H54 (cell line): ENCODE measurements at places on chromosomes 2 and 18.

DNA sequence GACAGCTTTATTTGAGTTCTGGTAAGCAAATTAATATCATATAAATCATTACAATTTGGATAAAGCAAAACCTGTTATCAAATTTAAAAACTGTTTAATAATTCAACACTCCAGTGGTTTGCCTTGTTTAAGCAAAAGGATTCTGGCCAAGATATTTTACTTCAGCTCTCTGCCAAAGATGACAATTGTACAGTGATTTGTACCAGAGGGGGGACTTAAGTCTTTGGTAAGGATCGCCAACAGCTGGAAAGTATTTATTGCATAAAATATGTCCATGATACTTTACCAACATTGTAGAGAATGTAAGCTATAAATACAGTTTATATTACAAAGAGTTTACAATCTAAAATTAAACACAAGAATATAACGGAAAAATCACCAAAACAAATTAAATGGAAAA, 13.8 kb downstream of the PREPL start:
- DNase-seq = no peak

GRCh38 chr2:106280722-106281446, 86.8 kb upstream of the UXS1 start:
- DNase-seq = no peak

DNA sequence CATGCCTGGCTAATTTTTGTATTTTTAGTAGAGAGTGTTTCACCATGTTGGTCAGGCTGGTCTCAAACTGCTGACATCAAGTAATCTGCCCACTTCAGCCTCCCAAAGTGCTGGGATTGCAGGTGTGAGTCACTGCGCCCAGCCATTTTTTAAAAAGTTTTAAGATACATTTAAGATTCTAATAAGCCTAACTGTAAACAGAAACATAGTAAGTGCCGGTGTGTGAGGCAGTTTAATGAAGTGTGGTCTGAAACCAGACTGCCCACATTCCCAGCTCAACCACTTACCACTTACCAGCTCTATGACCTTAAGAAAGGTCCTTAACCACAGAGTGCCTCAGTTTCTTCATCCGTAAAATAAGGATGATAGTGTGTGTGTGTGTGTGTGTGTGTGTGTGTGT, 42.4 kb downstream of the TMEM237 start:
- no peak for DNase-seq

- no peak for DNase-seq
These were observed 6.7 kb downstream of the MYO7B start for GRCh38 chr2:127542231-127542630.

DNA sequence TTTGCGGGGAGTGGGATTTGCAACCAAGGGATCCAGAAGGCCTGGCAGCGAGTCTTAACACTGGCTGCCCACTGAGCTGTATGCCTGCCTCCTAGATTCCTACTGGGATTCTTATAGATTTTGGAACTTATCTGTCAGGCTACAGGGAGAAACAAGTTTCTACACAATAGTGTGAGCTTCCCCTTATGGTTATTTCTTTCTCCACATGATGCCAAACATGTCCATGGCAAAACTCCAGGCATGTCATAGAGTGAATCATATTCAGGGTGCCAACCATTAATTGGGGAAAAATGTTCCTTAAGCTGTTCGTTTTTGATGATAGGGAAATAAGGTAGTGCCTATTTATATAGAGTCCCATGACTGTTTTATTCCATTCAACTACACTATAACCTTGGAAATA, 1185.2 kb upstream of the CELF4 start:
- DNase-seq = no peak

- no peak for DNase-seq
These were observed 154.5 kb downstream of the RPIA start for GRCh38 chr2:88845772-88846661.

DNA sequence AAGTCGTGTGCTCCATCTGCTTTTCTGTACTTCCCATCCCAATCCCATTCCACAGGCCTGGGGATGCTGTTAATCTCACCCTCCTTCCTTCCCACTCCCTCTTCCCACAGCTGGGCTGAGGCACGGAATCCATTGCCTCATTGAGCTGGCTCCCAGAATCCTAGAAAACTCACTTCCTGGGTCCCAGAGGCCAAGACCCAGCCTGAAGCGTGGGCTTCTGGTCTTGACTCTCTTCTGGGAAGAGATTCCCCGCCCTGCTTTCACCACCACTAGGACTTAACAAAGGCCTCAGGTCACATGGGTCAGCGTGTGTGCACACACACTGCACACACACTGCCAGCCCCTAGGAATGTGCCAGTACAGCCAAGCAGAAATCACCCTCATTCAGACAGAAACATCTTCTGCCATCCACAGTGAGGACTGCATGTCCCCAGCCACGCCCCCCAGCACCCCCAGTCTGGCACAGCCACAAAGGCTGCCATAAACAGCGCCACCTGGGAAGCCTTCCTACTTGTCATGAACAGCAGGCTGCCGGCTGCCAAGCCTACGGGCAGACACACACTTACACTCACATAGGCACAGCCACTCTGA, 165.8 kb downstream of the TNS1 start:
- no peak for DNase-seq

- no peak for DNase-seq
These were observed 61.6 kb downstream of the AAK1 start for GRCh38 chr2:69581774-69582581.

DNA sequence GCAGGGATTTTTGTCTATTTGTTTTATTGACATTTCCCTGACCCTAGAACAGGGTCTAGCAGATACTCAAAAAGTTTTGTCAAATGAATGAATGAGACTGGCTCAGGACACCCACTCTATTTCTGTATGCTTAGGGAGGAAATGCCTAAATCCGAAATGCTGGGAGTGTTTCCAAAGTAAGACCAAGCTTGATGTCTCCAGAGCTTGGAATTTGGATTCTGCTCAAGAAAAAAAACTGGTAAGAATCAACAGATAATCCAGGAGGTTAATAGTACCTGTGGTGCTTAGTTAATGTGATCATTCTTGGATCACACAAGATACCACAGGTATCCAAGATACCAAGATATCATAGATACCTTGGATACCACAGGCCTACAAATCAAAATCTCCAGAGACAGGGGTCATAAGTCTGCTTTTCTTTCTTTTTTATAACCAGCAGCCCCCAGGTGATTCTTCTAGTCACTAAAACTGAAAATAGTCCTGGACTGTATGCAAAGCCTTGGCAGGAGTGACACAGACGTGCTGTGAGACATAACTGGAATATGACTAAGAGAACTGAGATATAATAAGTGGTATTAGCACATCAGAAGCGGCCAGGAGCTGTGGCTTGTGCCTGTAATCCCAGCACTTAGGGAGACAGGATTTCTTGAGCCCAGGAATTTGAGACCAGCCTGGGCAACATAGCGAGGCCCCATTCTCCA, 39.9 kb upstream of the SP3 start:
- DNase-seq = peak; percentile 53

- no peak for DNase-seq
These were observed 59.0 kb upstream of the ODC1 start for GRCh38 chr2:10507106-10507505.

GRCh38 chr18:47062471-47062870, 27.1 kb upstream of the ELOA2 start:
- no peak for DNase-seq

DNA sequence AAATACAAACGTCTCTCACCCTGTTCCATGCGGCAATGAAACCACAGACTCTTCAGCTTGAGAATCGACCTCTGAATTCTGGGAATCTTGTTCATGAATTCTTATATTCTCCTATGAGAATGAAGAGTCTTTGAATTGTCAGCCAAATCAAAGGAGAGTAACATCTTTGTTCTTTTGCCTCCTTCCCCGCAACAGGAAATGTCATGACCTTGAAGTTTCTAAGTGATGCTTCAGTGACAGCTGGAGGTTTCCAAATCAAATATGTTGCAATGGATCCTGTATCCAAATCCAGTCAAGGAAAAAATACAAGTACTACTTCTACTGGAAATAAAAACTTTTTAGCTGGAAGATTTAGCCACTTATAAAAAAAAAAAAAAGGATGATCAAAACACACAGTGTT, 21.8 kb downstream of the TNFAIP6 start:
- DNase-seq = no peak

DNA sequence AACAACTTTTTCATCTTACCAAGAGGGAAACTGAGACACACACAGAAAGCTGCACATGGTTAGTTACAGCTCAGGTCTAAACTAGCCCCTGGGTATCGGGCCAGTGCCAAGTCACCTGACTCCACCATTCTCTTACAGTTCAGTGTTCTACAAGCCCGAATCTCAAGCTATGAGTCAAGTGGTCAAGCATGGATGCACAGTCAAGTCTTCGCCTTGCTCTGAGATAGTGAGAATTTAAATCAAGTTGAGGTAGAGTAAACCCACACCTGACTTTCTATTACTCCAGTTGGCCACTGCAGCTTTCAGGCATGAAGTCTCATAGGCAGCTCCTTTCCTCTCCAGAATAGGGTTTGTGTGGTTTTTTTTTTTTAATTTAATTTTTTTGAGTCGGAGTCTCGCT, 34.5 kb upstream of the ARL5A start:
- DNase-seq = no peak

DNA sequence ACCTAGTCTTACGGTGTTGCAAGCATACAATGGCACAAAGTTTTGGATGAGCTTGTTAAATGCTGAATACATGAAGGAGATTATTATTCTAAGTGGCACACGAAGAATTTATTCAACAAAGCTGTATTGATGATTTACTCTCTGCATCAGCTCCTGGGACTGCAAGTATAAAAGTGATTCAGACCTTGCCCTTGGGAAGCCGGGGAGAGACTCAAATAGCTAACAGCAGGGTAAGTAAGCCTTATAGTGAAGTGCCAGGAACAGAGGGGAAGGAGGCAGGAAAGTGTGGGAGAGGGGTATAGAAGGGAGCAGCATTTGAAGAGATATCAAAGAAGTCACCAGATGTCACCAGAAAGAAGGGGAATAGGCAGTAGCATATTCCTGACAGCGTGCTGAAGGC, 115.4 kb downstream of the MCFD2 start:
- no peak for DNase-seq

GRCh38 chr2:1613078-1613445, 131.3 kb downstream of the PXDN start:
- no peak for DNase-seq

GRCh38 chr2:122366969-122367645, 611.7 kb downstream of the TSN start:
- no peak for DNase-seq

- no peak for DNase-seq
These were observed 214.5 kb downstream of the EN1 start for GRCh38 chr2:118632921-118633320.

GRCh38 chr2:105143467-105144151, 97.9 kb upstream of the GPR45 start:
- DNase-seq = peak; percentile 42

DNA sequence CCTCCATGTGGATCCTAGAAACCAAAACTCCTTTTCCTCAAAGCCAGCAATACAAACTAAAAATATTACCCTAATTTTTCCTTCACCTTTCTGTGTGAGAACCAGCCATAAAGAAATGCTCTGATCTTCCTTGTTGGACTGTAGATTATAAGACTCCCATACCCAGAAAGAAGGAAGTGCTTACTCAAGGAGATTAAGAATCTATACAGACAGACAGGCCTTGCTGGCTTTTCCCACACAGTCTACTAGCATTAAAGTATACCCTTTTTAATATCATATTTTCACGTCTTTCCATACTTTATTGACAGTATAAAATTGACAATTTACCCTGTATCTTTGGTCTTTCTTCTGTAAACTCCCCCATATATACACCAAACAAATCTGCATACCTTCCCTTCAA, 139.0 kb downstream of the GULP1 start:
- no peak for DNase-seq

GRCh38 chr18:48662011-48662661, 123.3 kb downstream of the CTIF start:
- DNase-seq = no peak

- DNase-seq = no peak
These were observed 311.1 kb upstream of the RAB12 start for GRCh38 chr18:8298186-8298585.

- DNase-seq = no peak
These were observed 1.7 kb downstream of the APOB start for GRCh38 chr2:21041943-21042707.

DNA sequence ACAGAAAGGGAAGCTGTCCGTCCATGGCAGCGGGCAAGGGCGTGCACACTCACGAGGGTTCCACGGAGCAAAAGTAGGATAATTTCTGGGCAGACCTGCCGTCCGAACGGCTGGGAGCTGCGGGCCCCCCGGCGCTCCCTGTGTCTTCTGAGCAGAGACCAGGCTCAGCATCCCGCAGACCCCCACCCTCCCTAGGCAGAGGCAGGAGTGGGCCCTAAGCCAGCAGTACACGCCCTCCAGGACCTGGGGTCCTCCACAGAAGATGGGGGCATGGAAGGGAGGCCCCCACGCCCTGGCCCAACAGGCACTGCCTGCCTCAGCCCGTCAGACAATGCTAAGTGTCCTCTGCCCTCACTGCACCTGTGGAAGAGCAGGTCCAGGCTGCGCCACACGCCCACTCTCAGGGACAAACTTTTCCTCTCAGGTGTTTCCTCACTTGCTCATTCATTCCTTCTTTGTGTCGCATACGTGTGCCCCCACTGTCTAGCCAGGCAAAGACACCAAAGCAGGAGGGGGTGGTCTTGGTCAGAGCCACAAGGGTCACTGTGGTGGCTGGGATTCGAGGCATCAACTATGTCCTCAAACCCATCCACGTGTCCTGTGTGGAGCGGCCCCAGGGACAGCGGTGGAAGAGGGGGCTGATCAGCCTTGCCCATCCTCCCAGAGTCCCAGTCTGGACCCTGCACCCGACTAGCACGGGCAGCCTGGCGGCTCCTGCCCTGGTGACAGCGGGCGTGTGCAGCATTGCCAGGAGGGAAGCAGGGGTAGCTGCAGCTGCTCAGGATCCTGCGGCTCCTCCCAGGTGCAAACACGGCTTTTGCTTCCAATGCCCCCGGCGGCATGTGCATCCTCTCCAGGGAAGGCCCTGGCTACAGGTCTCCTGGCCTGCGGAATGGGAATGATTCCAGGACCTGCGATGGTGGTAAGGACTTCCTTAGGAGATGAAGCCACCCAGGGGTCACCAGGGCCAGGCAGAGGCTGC, 2.4 kb upstream of the GPC1 start:
- DNase-seq = no peak

DNA sequence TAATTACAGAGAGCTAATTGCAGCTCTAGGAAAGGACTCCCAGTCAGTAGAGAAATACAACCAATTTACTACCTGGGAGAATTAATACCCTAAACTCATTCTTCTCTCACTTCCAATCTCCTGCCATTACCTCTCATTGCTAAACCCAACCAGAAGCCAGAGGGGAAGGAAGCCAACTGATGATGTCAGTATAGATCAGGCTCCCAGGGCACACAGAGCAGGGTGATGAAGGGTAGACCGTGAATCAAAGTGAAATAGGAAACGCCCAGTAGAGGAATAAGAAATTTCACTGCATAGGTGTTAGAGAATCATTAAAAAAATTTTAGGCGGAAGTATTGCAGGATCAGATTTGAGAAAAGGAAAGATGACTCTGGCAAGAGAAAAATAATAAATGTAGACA, 456.8 kb upstream of the NXPH2 start:
- DNase-seq = no peak
